ENCODE measurements at places on chromosomes 3 and 15.

DNA sequence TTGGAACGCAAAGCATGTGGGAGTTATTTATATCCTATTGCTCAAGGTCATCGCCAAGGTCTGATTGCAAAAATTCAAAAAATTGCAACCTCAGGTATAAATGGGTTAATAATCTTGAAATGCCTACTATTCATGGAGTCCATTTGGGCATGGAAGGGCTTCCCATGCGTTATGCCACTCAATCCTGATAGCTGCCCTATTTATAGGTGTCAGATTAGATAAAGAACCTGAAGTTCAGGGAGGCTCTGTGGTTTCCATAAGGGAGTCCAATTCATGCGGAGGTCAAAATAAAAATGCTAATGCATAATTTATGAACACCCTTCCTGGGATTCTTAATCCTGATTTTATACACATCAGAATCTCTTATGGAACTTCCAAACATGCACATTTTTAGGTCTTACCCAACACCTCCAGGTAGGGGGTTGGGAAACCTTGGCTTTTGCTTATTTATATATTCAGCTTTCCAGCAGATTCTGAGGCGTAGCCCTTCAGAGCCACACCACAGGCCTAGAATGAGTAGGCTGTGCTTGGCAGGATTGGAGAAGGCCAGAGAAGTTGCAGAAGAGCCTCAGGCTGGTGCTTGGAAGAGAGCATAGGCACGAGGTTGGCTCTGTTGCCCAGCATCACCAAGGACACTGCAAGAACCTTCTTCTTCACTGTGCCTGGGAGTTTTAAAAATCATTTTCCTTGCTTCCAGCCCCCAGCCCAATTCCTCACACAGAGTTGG lies 324.4 kb upstream of the CFAP20DC start:
- no peak for DNase-seq

DNA sequence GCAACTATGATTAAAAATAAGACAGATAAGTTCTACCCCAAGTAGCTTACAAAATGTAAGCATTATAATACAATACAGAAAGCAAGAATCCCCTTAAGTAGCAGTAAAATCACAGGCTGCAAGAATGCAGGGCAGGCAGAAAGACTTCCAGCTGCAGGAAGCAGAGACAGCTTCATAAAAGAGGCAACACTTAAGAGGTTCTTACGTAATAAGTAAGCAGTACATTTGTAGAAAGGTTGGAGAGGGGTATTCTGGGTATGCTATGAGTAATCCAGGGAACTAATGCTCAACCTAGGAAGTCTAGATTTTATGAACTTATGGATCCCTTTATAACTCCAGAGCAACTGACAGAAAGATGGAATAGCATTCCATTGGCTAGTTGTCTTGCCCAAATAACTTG lies 151.6 kb downstream of the IL5RA start:
- DNase-seq = no peak

DNA sequence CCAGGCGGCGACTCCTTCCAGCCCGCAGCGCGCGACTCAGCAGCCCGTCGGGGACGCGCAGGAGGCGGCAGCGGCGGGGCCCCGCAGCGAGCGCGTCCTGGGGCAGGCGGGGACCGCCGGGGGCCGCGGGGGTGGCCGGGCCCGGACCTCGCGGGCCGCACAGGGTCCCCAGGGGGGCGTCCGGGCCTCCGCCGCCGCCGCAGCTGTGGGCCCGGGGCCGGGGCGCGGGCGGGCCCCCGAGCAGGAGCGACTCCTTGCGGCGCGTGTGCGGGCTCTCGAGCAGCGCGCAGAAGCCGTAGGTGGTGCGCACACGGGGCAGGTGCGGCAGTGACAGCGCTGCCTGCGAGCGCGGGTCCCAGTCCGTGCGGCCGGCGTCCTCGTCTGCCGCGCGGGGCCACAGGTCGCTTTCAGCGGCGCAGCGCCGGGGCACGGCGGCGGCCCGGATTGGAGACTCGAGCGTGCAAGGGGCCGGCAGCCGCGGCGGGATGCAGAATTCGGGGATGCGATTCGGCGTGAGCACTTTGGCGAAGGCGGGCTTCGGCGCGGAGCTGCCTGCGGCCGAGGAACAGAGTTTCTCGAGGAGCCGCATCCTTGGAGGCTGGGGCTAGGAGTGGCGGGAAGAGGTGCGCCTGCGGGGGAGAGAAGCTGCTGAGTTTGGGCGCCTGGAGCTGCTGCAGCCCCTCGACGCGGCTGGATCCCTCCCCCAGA lies 535 bp downstream of the C2CD4B start:
- peak; percentile 49 for DNase-seq

- no peak for DNase-seq
These were observed 311.7 kb upstream of the DPH6 start for GRCh38 chr15:35857567-35858226.

DNA sequence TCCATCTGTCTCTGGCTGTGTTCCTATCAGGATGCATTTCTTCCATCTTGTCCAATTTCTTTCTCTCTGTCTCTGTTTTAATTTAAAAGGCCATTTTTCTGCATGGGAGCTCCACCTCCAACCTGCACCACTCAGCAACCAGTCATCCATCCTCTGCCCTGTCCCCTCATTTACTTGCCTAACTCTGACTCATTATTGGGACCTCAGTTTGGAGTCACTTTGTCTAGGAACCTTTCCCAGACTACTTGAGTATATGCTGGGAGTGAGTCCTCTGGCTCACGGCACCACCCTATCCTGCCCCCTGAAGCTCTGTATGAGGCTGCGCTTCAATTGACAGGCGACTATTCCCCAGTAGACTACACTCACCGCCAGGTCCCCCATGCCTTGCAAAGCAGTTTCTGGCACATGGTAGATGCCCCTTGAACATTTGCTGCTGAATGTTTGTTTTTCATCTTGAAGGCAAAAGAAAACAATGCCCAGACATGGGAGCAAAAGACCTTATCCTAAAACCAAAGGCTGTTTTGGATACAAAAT lies 513.3 kb upstream of the CFAP20DC start:
- DNase-seq = no peak

GRCh38 chr3:185781759-185782158 lies 43.1 kb downstream of the IGF2BP2 start:
- DNase-seq = no peak
